AG08395 (cell line): ENCODE measurements at places on chromosomes 4 and X.
A peak's percentile ranks its signal among the peaks of the same experiment; 100 is the strongest.

DNA sequence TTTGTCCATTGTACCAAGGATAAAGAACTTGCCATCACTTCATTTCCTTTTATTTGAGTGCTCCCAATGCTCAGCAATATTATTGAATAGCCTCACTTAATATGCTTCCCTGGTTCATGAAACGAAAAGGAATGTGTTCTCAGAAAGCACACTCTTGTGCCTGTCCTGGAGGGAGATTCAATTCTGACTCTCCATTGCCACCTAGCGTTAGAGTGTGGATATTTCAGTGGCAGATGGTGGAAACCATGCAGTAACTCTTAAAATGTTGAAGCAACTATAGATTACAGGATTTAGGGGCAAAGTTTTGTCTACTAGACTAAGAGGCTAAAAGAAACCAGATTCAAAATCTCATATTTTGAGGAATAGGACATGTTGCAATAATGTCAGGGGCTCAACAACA lies 36.0 kb downstream of the GAB3 start:
- DNase-seq = peak; percentile 66

GRCh38 chr4:186118582-186118981 lies 14.1 kb downstream of the FAM149A start:
- no peak for DNase-seq

DNA sequence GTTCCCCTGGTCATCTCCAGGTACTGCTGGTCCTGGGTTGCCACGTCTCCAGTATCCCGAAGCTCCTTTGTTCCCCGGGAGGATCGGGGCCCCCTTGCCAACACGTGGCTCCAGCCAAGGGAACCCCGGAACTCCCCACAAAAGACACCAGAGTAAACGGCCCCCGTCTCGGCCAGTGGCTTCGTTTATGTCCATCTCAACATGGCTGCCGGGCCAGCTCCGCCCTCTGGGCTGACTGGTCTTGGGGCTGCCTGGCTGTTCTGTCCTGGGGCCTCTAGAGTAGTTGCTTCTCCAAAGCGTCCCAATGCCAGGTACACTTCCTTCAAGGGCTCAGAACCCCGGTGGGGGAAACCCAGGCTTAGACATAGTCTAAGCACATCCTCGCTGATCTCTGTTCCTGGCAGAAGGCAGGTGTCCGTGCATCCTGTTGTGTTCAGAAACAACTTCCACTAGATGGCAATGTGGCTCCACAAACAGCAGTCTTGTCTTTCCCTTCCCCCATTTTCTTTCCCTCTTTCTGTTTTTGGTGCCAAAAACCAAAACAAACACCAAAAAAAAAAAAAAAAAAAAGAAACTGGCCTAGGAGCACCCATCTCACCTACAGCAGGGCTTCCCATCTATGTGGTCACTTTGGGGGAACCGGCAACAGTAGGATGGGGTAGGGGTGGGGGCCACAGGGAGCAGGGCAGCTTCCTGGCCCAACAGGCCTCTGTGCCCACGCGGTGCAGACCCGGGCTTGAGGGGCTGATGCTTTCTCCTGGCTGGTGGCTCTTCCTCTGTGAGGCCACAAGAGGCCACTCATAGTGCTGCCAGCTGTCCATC lies 35.3 kb downstream of the NBDY start:
- DNase-seq = peak; percentile 76

DNA sequence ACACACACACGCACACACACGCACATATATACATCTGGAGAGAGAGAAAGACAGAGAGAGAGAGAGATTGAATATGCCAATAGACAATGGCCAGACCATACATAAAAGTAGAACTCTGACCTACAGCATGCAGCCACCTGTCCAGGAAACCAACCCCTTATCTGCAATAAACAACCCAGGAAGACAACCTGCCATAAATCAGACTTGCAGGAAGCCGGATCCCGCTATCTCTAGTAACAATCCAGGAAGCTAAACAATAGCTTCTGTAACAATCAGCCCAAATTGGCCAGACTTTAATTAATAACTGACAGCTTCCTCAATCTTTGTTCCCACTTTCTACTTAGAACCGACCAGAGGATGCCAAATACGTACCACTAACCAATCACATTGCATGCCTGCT lies 173.2 kb downstream of the LDB2 start:
- no peak for DNase-seq

DNA sequence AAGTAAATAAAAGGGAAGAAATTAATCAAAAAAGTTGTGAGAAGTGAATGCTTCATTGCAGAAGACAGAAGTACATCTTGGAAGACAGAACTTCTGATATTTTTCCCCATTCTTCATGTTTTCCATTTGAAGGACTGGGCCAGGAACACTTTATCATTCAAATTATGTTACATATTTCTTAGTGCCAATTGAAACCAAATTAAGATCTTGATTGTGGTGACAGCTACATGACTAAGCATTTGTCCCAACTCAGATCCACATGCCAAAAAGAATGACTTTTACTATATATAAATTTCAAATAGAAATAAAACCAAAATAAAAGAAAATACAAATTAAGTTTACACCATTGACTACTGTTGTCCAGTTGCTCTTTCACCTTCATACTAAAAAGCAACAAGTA lies 14.0 kb upstream of the FGF5 start:
- DNase-seq = no peak

DNA sequence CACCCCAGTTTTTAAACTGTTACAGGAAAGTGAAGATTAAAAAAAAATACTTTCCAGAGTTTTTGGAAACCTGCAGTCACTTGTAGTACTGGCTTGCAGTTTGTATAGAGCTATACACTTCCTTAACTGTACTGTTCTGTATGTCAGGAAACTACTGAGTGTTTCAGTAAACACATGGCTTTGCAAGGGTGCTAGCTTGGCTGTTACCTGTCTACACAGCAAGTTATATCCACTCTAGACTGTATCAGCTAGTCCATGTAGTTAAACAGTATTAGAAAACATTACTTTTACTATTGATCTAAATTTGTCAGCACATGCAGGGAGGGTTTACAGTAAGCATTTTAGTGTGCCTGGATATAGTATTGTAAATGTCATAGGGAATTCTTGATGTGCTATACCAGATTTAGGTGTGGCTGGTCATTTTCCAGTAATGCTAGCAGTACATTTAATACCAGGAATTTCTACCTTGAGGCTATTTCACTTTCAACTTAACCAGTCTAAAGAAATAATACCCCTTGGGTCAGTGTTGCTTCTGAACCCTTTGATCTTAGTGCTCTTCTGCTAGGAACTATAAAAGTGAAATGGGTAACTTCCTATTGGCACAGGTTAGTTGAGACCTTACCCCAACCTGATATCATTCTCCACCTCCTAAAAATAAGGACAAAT lies 192.3 kb upstream of the ANKRD50 start:
- DNase-seq = no peak

DNA sequence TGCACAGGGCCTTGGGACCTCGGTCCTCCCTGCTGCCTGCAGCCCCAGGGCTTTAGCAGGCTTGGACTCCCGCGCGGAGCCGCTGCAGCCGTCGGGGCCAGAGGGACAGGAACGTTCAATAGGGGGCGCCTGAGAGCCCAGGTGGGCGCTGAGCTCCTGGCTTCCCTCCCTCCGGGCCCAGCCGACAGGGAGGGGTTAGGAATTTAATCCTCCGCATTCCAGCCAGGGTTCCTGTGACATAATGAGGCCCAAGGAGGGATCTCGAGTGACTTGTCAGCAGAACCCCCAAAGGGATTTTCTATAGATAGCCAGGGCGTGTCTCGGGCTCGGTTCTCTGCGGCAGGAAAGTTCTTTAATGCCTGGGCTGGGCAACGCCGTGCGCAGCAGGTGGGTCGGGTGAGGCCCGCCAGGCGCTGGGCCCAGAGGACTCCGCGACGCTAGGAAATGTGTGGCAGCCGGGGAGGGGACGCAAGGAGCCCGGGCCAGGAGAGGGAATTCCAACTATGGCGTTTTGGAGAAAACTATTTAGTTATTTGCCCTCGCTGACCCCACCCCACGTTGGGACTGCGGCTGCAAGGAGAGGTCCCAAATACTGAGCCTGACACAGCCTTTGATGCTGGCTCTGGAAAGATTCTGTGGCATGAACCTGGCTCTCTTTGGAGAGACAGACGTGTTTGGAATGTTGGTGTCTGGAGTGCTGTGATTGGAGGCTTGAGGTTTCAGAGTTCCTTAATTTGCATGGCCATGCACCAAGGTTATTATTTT lies 285.2 kb upstream of the GATB start:
- DNase-seq = no peak
